ENCODE measurements at places on chromosomes 2 and 18.
A peak's percentile ranks its signal among the peaks of the same experiment; 100 is the strongest.

- DNase-seq = no peak
Observed at GRCh38 chr18:63987743-63988142, 17.9 kb downstream of the SERPINB8 start.

GRCh38 chr18:61544178-61544577 lies 210.9 kb downstream of the CDH20 start:
- DNase-seq = no peak

- DNase-seq = peak; percentile 74
Observed at GRCh38 chr2:174544802-174545201, 52.8 kb downstream of the WIPF1 start.

DNA sequence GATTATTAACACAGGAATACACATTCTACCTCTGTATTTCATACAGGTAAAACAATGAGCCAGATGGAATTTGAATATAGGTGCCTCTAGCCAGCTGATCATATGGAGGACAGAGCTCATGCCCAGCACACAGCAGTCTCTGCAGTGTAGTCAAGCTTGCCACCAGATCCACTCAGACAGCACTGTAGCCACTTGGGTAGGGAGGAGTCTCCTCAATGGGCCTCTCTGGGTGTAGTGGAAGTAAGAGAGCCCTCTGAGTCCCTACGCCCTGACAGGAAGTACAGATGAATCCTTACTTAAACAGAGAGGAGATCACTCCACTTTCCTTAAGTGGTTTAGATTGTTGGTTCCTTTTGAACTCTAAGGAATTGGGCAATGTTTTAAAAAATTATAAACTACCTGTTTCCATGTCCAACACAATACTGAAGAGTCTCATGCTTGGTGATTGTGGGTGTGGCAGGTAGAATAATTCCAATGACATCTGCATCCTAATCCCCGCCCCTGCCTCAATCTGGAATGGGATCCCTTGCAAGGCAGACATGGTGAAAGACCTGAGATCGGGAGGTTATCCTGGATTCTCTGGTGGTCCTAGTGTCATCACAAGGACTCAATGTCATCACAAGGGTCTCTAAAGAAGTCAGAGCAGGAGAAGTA lies 23.0 kb upstream of the TMEM200C start:
- no peak for DNase-seq

DNA sequence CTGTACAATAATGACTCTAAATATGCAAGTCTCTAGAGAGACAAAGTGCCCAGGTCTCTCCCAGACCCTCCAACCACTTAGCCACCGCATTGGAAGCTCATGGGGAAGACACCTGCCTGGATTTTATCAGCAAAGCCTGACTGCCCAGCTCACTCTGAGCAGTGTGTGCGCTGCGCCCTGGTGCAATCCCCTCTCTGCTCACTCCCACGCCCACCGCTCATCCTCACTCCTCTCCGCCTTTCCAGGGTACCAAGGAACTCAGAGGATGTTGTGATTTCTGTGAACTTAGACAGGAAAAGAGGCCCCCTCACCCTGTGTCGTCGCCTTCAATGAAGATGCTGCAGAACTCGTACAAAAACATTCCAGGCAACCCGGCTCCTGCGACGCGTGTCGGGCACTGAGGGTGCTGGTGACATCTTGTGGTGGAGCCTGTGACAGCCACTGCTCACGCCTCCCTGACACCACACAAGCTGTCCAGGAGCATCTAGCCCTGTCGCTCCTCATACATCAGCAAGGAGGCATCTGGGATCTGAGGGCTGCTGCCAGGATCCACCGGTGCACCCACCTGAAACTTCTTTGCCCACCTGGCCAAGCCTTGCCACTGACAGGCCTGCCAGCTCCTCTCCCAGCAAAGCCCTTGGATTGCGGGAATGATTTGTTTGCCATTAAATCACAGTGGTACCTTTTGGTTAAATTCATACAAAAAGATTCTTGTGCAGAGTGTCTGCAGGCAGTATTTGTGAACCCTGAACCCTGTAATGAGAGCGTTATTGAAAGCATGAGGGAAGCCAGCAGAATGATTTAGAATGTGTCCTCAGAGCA lies 220.4 kb downstream of the ZNF516 start:
- DNase-seq = peak; percentile 77

DNA sequence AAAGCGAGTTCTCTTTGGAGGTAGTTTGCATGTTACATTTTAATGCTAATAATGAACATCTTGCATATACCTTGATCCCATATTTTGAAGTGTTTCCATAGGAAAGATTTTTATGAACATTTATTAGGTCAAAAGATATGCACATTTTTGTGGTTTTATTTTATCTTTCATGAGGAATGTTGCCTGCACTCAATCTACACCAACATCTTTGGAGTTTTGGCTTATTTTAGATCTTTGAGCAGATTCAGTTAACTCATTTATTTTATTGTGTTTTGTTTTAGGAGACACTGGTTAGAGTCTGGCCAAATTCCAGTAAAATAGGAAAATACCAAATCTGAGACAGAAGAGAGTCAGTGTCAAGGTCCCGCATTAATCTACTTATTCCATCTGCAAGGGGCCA lies 540.9 kb downstream of the RNF144A start:
- no peak for DNase-seq

- DNase-seq = no peak
Observed at GRCh38 chr2:47301731-47302130, 101.2 kb upstream of the MSH2 start.

DNA sequence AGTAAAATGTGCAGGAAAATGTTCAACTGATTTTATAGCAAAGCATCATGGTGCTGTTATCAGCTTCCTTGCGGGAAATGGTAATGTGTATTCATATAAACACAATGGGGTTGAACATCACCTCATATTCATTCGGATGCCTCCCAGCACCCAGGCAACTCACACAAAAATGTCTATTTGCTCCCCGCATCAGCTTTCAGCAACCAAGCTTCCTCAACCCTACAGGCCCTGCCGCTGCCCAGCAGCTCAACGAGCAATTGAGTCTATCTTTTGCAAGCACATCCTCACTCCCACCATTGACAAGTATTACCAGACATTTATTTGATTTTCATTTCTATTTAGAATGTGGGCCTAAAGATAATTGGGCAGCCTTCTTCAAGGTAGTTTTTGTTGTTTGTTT lies 2161.4 kb upstream of the PIK3C3 start:
- no peak for DNase-seq

GRCh38 chr2:165624470-165624800 lies 154.9 kb downstream of the CSRNP3 start:
- no peak for DNase-seq

DNA sequence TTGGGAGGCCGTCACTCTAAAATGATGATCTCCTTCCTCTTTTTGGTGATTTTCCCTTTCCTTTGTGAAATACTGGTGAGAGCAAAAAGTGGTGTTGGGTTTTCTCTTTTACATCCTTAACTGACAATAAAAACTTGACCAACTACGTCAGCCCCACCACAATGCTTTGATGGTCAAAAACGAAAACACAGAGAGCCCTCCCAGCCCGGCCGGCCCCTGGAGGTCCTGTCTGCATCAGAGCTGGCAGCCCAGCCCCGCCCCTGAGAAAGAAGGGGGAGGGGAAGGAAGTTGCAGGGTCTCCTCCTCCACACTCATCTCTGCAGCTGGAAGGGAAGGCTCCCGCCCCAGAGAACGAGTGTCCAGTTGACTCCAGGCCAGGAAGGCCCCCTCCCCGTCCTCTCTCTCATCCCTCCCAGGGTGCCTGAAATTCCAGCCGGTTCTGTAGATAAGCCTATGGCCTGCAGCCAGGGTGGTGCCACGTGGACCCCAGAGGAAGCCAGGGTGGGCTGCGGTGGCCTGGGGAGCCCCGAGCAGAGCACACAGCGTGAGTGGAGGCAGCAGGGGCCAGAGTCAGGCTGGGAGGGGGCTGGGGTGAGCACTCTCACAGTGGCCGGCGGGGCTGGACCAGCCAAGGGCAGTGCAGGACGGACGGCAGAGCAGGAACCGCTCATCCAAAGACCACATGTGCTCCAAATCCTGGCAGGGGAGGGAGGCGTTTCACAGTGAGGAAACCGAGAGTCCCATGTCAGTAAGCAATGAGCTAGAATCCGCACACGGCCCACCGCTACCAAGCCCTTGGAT lies 19.8 kb downstream of the BIN1 start:
- DNase-seq = peak; percentile 97

Data from islet precursor cell (in vitro differentiated cells).